EL (cell line): ENCODE measurements at places on chromosomes 7 and 10.

GRCh38 chr7:42070068-42070467 lies 166.9 kb downstream of the GLI3 start:
- DNase-seq = peak; percentile 41

DNA sequence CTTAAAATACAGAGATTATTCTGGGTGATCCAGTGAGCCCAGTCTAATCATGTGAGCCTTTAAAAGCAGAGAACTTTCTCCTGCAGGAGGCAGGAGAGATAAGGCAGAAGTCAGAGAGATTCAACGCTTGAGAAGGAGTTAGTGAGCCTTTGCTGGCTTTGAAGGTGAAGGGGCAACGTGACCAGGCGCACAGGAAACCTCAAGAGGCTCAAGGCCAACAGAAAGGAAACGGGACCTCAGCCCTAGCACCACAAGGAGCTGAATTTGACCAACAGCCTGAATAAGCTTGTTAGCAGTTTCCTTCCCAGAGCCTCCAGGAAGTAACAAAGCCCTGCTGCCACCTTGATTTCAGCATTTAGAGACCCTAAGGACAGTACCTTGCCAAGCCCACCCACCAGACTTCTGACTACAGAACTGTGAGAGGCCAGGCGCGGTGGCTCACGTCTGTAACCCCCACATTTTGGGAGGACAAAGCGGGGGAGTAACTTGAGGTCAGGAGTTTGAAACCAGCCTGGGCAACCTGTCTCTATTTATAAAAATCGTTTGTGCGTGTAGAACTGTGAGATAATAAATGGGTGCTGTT lies 87.3 kb upstream of the KAT6B start:
- DNase-seq = no peak

- DNase-seq = no peak
These were observed 5.6 kb downstream of the DAGLB start for GRCh38 chr7:6442114-6442513.

GRCh38 chr7:157676001-157676400 lies 339.2 kb downstream of the DNAJB6 start:
- DNase-seq = no peak

DNA sequence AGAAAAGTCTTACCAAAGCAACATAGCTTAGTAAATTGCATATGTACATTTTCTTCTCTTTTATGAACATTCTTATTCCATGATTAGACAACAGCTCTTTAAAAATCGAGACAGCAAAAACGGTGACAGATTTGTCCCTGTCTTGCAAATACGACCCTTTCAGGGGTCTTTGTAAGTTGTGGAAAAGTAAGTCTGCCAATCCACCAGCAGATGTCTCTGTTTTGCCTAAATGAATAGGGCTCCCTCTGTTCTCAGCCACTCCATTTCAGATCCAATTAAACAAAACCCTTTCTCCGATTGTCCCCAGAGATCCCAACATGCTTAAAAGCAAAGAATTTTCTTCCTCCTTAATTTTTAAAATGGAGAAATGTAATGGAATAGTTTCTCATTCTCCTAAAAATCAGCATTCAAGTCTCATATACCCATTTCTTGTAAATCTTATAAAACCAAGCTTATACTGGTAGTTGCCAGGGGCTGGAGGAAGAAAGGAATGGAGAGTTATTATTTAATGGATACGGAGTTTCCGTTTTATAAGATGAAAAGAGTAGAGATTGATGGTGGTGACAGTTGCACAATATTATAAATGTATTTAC lies 61.0 kb upstream of the NFE2L3 start:
- peak; percentile 46 for DNase-seq

DNA sequence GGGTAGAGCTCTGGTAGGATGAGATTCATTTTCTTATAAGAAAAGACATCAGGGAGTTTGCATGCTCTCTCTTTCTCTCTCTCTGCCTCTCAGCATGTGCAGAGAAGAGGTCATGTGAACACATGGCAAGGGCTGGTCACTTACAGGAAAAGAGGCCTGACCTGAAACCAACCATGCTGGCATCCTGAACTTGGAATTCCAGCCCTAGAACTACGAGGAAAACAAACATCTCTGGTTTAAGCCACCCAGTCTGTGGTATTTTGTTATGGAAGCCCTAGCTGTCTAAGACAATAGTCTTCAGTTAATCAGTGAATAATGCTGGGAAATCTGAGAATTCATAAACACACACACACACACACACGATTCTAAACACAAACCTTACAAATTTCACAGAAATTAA lies 1104.2 kb upstream of the LRRN3 start:
- DNase-seq = no peak

DNA sequence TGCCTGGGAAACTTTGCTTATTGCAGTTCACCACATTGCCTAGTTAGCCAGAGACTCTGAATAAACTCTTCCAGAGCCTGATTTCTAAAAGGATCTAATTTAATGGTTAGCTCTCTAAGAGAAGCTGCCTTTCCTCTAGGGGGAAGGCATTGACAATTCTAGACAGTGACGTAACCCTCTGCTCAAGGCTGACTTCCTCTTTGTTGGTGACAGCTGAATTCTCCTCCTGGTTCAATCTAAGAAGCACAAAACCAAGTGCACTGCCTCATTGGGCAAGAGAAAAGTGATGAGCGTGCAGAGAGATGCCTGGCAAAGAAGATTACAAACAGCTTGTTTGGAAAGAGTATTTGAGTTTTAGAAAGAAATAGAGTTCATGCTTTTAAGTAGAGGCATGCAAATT lies 102.7 kb downstream of the MACC1 start:
- peak; percentile 8 for DNase-seq

DNA sequence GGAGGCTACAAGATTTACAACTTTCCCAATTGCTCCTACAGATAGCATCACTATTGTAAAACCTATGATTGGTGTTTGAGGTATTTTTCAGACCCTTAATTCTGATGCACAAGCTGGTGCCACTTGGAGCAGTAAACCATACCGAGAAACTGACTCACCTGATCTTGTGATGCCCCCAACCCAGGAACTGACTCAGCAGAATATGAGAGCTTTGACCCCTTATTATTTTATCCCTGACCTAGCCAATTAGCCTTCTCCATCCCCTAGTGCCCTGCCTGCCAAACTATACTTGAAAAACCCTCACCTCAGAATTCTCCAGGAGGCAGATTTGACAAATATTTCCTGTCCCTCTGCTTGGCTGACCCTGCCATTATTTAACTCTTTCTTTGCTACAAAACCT lies 585.9 kb upstream of the GHITM start:
- peak; percentile 1 for DNase-seq

DNA sequence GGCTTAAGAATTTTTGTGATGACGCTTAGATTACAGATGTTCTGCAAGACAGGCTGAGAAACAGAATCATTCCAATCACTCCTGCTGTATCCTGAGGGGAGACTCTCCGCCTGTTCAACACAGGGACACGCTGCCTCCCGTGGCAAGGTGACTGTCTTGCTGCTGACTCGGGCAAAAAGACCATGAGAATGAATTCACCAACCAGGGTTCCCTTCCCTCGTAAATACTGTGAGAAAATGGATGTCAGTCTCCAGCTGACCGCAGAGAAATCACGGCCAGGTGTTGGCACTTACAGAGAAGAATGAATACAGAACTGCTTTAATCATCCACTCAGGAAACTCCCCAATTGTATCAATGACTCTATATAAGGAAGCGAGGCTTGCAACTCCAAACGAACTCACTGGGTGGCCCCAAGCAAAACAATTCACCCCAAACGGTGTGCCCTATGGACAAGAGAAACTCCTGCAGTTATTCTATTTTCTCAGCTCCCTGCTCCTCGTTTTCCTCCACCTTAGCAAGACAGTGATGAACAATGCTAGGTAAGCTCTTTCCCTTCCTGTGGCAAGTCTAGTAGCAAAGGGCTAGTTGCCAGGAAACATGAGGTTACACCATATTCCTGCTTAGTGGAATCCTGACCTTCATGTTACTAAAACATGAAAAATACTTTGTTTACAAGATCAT lies 22.8 kb downstream of the GNA12 start:
- peak; percentile 79 for DNase-seq

DNA sequence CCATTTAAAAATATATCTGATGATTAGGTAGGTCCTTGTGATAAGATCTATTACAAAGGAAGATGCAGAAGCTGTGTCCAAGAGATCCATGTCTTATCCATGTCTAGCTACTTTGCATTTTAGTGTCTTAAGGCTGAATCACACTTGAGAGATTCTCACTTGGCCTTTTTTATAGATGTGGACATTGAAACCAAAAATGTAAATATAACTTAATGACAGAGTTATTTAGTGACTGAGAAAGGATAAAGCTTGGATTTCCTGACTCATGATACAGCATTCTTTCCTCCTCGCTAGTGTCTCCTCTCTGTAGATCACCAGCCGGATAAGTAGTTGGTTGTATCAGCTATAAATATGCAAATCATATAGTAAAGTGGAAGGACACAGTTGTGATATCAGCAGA lies 23.3 kb downstream of the INHBA start:
- DNase-seq = peak; percentile 63

DNA sequence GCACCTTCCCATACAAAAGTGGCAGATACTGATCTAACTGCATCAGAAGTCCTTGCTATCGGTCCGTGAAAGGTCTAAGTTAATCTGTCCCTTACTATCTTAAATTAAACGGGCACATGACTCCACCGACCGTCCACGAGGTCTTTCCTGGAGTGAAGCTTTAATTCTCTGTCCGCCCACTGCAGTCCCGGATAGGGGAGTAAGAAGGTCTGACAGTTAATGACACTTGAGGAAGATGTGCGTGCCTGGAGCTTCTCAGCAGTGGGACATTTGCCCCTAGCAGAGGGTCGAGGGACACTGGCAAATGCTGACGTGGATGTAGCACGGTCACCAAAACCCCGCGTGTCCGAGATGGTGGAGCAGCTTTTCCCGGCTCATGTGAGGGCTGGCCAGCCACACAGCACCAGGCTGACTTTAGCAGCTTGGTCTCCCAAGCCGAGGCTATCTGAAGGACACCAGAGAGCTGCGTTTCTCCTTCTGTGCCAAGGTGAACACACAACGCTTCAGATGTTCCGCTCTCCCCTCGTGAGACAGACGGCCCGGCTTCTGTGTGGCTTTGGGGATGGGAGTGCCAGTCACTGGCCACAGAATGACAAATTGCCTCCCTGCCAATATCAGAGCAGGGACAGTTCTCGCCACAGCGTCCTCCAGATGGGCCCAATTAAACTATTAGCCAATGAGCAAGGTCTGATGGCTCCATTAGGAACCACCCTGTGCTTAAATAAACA lies 86.6 kb downstream of the ADARB2 start:
- DNase-seq = no peak

DNA sequence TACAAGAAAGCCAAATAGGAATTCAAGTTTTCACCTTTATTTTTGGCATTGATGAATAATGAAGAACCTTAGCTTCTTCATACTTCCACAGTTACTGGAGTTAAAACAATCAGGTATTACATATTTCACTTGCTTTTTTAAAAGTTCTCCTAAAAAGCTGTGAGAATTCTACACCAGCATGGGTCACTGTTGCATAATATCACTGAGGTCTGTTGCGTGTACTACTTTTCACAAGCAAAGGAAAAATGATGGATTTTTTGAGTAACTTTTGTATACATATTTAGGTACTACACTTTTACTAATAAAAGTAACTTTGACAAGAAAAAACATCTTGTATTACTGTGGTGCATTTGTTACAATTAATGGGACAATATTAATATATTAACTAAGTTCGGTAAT lies 15.2 kb downstream of the FAM24B start:
- DNase-seq = no peak

DNA sequence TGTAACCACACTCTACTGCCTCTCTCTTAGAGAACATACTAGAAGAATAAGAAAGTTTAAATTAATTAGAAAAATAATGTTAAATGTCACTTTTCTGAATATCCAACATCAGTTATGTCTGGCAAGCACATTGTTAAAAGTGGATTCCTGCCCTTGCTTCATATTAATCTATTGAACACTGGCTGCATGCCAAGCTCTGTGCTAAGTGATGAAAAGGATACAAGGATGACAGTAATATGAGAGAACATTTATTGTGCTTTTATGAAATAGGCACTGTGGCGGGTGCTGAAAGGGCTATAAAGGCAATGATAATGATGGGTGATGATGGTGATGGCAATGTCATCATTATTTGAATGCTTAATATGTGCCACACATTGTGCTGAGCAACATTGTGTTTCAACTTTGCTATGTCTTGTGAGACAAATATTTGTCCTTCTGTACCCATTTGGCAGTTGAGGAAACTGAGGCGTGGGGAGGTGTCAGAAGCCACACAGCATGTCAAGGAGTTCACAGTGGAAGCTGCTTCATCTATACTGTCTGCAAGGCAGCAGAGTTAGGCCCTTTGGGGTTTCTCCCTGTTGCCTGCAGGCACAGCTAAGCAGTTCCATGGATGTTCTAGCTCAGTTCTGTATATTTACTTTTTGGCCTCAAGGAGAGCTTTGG lies 64.2 kb upstream of the RAPGEF5 start:
- no peak for DNase-seq

- DNase-seq = peak; percentile 94
These were observed 109.9 kb downstream of the JCAD start for GRCh38 chr10:29949411-29950011.

DNA sequence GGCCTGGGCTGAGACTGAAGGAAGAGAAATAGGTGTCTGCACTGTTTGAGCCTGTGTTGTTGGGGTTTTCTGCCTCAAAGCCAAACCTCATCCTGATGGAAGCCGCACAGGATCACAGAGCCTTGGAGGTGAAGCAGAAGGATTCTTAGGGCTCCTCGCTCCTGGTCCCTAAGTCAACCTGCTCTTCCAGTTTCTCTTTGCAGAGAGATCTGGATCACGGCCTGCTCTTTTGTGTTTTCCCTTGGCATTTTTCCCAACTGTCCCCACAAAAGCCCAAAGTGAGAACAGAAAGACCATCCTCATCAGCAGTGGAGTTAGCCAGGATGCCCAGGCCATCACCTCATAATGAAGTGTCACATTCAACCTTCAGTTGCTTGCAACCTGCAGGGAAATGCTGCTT lies 20.3 kb upstream of the PPIA start:
- no peak for DNase-seq

GRCh38 chr7:157615852-157616251 lies 279.0 kb downstream of the DNAJB6 start:
- no peak for DNase-seq

GRCh38 chr7:108010377-108010776 lies 7.4 kb upstream of the LAMB1 start:
- no peak for DNase-seq

GRCh38 chr10:60604342-60604741 lies 173.9 kb upstream of the CDK1 start:
- no peak for DNase-seq

DNA sequence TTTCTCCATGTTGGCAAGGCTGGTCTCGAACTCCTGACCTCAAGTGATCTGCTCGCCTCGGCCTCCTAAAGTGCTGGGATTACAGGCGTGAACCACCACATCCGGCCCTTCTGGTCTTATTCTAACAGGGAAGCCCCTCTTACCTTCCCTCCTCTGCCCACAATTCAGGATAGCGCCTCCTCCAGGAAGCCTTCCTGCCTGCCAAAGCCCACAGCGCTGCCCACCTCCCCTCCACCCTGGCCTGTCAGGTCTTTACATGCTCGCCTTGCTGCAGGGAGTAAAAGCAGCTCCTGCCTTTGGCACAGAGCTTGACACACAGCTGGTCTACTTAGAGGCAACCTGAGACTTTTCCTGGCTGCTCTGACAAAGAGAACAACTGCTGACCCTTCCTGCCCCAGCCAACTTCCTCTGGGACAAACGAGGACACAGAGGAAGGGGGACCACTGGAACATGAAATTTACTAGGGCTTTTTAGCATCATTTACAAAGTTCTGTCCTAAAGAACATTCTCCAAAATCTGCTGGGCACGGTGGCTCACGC lies 13.2 kb downstream of the MLXIPL start:
- no peak for DNase-seq

GRCh38 chr7:66319407-66319979 lies 114.4 kb downstream of the TPST1 start:
- no peak for DNase-seq
